A673 (cell line): ENCODE measurements at places on chromosomes 16 and 17. TPM values are rescaled to one million over a fixed set of nuclear protein-coding genes. Genes with fewer than 3 reads are reported as not detected.

DNA sequence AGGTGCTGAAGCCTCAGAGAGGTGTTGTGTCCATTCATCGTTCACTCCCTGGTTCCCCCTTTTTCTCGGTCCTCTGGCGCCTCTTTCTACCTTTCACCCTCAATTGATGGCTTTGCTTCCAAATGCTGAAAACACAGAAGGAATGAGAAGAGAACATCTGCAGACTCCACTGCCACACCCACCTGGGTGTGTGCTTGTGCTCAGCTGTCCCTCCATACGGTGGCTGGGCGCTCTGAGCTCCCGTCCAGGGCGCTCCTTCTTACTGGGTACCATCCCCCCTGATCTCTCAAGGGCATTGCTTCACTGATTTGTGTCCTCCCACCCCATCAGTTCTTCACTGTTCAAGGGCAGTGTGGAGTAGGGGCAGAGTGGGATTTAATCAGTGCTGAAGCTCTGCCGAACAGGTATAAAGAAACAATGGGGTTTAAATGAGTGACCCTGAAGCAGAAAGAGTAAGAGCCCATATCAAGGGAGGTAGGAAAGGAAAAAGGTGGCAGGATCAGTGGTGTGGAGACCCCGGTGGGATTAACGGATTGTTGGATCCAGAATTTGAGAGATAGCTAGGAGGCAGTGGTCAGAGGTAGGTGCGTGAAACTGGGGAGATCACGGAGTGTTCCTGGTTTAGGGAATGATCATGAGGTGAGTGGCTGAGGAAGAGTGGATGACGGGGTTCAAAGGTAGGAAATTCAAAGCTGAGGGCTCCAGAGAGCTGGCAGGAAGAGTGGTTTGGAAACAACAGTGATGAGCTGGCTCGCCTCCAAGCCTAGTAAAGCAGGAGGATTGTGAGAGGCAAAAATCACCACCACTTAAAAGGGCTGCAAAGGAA, 40.8 kb downstream of the MRTFB start:
- no peaks in the 10 kb centered on the region for H3K27me3 ChIP-seq
- H3K36me3 ChIP-seq = no peaks in the 10 kb centered on the region
- no peak for DNase-seq
- H3K27ac ChIP-seq = no peak overlapping the region

GRCh38 chr17:68709461-68709860, 108.3 kb upstream of the FAM20A start:
- no peak overlapping the region for H3K4me3 ChIP-seq
- H3K4me1 ChIP-seq = peaks cover 10% of the 10 kb centered on the region
- no peaks in the 10 kb centered on the region for H3K36me3 ChIP-seq
- no peak for DNase-seq

- H3K4me1 ChIP-seq = no peaks in the 10 kb centered on the region
- no peaks in the 10 kb centered on the region for H3K27me3 ChIP-seq
- H3K4me3 ChIP-seq = no peak overlapping the region
- no peak overlapping the region for H3K27ac ChIP-seq
- DNase-seq = no peak
Measured at GRCh38 chr17:39678340-39679116, 9.3 kb downstream of the PGAP3 start.

- no peaks in the 10 kb centered on the region for H3K27me3 ChIP-seq
- no peak for DNase-seq
- H3K4me3 ChIP-seq = no peak overlapping the region
- no peak overlapping the region for H3K27ac ChIP-seq
Measured at GRCh38 chr17:45307290-45308015, 9.4 kb downstream of the MAP3K14 start.

DNA sequence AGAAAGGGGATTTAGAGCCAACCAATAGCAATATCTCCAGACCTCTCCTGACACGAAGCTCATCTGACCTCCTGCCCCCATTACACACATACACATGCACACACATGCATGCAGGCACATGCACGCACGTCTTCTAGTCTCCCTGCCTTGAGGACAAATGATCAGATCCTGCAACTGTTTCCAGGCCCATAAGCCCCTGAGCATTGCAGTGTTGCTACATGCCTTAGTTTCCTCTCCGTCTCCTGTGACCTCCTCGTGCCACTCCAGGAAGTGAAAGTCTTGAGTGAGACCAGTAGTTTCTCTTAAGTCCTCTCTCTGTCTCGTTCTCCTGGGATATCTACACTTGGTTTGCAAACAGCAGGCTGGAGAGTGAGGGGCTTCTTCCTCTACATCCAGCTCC, 8.2 kb downstream of the CIITA start:
- H3K4me3 ChIP-seq = no peak overlapping the region
- peaks cover 41% of the 10 kb centered on the region for H3K27me3 ChIP-seq
- no peaks in the 10 kb centered on the region for H3K4me1 ChIP-seq
- H3K27ac ChIP-seq = no peak overlapping the region
- no peak for DNase-seq
- no peaks in the 10 kb centered on the region for H3K36me3 ChIP-seq

- H3K36me3 ChIP-seq = no peaks in the 10 kb centered on the region
- no peak overlapping the region for H3K4me3 ChIP-seq
Measured at GRCh38 chr17:27217631-27218030, 76.3 kb upstream of the WSB1 start.

DNA sequence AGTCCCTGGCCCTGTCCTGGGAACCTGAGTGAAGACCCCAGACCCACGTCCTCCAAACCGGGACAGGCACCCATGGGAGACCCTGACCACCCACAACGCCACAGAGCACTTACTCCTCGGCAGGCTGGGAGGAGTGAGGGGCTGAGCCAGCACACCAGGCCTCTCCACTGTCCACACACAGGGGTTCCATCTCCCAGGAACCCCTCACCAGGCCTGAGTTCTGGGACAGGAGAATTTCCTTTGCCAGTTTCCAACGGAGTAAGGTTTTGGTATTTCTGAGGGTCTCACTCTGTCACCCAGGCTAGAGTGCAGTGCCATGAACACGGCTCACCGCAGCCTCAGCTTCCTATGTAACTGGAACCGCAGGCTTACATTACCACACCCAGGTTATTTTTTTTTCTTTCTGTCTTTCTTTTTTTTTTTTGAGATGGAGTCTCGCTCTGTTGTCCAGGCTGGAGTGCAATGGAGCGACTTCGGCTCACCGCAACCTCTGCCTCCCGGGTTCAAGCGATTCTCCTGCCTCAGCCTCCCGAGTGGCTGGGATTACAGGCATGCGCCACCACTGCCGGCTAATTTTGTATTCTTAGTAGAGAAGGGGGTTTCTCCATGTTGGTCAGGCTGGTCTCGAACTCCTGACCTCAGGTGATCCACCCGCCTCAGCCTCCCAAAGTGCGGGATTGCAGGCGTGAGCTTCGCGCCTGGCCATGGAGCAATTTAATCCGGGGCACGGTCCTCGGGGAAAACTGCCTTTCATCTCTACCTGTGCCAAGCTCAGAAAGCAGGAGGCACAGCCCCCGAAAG, 1.6 kb downstream of the PGAP6 start:
- peaks cover 8% of the 10 kb centered on the region for H3K36me3 ChIP-seq
- no peak for DNase-seq
- no peaks in the 10 kb centered on the region for H3K27me3 ChIP-seq
- no peak overlapping the region for H3K27ac ChIP-seq
- peak overlapping the region; percentile 93 for H3K4me3 ChIP-seq
- no peaks in the 10 kb centered on the region for H3K4me1 ChIP-seq

- no peaks in the 10 kb centered on the region for H3K27me3 ChIP-seq
- H3K4me1 ChIP-seq = peaks cover 8% of the 10 kb centered on the region
- H3K4me3 ChIP-seq = no peak overlapping the region
- no peak overlapping the region for H3K27ac ChIP-seq
- no peak for DNase-seq
- H3K36me3 ChIP-seq = no peaks in the 10 kb centered on the region
Measured at GRCh38 chr17:19978805-19979211, 1.2 kb upstream of the AKAP10 start.

- no peaks in the 10 kb centered on the region for H3K4me1 ChIP-seq
- no peaks in the 10 kb centered on the region for H3K36me3 ChIP-seq
- H3K4me3 ChIP-seq = no peak overlapping the region
- no peak for DNase-seq
- no peaks in the 10 kb centered on the region for H3K27me3 ChIP-seq
- no peak overlapping the region for H3K27ac ChIP-seq
Measured at GRCh38 chr17:13393841-13394710, 207.7 kb downstream of the HS3ST3A1 start.

DNA sequence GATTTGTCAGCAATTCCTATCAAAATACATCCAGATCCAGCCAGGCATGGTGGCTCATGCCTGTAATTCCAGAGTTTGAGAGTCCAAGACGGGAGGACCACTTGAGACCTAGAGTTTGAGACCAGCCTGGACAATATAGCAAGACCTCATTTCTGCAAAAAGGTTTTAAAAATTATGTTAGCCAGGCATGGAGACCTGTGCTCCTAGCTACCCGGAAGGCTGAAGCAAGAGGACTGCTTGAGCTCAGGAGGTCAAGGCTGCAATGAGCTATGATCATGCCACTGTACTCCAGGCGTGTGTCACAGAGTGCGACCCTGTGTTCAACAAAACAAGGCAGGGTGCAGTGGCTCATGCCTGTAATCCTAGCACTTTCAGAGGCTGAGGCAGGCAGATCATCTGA, 215.2 kb downstream of the CPPED1 start:
- H3K27me3 ChIP-seq = no peaks in the 10 kb centered on the region
- H3K4me3 ChIP-seq = no peak overlapping the region
- no peaks in the 10 kb centered on the region for H3K36me3 ChIP-seq

- DNase-seq = peak; percentile 55
- H3K4me1 ChIP-seq = peaks cover 15% of the 10 kb centered on the region
- H3K27me3 ChIP-seq = peaks cover 48% of the 10 kb centered on the region
- no peak overlapping the region for H3K27ac ChIP-seq
- peak overlapping the region; percentile 41 for H3K4me3 ChIP-seq
- H3K36me3 ChIP-seq = no peaks in the 10 kb centered on the region
Measured at GRCh38 chr16:31215287-31216162, 1.4 kb downstream of the PYDC1 start.

DNA sequence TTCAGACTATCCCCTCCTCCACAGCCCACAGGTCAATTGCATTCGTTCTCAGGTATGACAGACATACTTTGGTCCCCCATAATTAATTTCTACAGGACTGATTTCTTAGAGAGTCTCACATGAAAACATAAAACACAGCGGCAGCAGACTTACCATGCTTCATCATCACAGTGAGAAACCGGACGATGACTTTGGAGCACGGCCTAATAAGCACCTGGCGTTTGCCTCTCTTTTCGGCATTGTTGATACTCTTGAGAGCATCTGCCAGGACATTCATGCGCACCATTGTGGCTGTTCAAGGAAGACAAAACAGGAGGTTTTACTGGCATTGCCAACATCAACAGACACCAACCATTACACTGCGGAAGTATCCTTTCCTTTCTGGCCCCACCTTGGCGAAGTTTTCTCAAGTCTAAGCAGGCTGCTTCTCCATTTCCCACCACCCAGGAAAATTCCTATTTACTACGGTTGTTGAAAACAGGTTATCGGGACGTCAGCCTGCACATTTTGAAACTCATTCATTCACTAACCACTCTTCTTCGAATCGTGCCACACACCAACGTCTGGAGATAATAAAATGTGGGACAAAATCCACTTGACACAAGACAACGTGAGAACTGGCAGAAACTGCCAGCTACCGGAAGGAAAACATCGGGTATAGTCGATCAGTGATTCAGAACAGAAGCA, 1.2 kb downstream of the RPS15A start:
- H3K4me3 ChIP-seq = peak overlapping the region; percentile 88
- DNase-seq = no peak
- no peaks in the 10 kb centered on the region for H3K27me3 ChIP-seq
- H3K4me1 ChIP-seq = peaks cover 30% of the 10 kb centered on the region
- H3K36me3 ChIP-seq = peaks cover 86% of the 10 kb centered on the region

DNA sequence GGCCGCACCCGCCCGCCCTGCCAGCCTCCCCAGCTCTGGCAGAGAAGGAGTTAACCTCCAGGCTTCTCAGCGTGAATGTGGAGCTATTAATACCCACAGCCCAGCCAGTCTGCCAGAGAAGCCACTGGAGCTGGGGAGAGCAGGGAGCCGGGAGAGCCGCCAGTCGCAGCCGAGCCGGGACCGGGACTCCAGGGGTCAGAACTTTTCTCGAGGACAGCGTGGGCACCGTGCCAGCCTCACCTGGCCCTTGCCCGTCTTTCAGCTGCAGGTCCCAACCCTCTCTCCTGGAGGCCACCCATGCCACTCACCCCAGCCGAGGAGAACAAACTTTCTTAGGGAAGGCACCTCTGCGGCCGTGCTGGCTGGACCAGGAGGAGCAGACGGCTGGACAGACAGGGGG, 33.8 kb upstream of the SBK1 start:
- H3K4me1 ChIP-seq = no peaks in the 10 kb centered on the region
- no peak overlapping the region for H3K4me3 ChIP-seq
- H3K36me3 ChIP-seq = no peaks in the 10 kb centered on the region
- H3K27ac ChIP-seq = no peak overlapping the region
- peak; percentile 40 for DNase-seq

DNA sequence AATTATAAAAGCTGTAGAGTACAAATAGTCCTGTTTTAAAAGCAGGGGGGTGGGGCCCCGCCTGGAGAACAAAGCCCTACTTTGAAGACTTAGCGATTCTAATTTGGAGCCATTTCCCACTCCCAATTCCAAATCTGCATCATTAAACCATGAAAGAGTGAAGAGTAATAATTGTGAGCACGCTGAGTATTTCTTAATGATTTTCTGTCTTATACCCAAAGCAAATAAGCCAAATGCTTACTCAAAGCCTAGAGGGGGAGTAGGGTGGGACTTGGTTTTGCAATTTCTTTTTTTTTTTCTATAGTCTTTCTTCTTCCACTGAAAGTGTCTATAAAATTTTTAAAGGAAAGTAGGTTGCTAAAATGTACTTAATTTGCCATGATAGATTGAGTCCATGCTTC, 470.1 kb downstream of the TOX3 start:
- H3K4me3 ChIP-seq = no peak overlapping the region
- no peaks in the 10 kb centered on the region for H3K36me3 ChIP-seq
- no peak overlapping the region for H3K27ac ChIP-seq
- H3K4me1 ChIP-seq = no peaks in the 10 kb centered on the region
- H3K27me3 ChIP-seq = peaks cover 7% of the 10 kb centered on the region
- DNase-seq = no peak

DNA sequence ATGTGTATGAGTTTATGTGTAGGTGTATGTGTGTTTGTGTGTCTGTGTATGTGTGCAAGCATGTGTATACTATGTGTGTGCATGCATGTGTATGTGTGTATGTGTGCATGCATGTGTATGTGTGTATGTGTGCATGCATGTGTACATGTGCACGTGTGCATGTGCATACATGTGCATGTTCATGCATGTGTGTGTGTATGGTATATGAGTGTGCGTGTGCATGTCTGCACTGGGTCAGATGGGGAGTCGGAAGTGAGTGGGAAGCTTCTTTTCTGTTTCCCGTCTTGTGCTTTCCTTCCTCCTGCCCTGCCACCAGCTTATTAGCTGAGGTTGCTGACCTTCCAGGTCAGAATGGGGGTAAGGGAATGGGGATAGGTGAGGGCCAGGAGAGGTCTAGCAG, 174.7 kb downstream of the MAP2K4 start:
- H3K4me1 ChIP-seq = no peaks in the 10 kb centered on the region
- no peak for DNase-seq
- no peaks in the 10 kb centered on the region for H3K36me3 ChIP-seq
- peaks cover 11% of the 10 kb centered on the region for H3K27me3 ChIP-seq
- no peak overlapping the region for H3K4me3 ChIP-seq

Gene CES5A
- not detected in 2 replicates for total RNA-seq

Gene SBK1
- total RNA-seq = 22.2 and 26.8 TPM in 2 replicates

Gene EFCAB5
- 2.6 and 2.8 TPM in 2 replicates for total RNA-seq

Gene DPEP3
- not detected in 2 replicates for total RNA-seq

Gene C17orf100
- total RNA-seq = 3.1 and 3.3 TPM in 2 replicates

Gene SLC35G6
- total RNA-seq = not detected in 2 replicates

Gene EFCAB13
- 0.66 TPM in 1 of 2 replicates, not detected in the other for total RNA-seq

Gene CCL8
- not detected in 2 replicates for total RNA-seq

Gene NACA2
- 0.42 TPM in 1 of 2 replicates, not detected in the other for total RNA-seq

Gene ARL5C
- total RNA-seq = not detected in 2 replicates
